ENCODE measurements at places on chromosomes 12 and 14. TPM values are rescaled to one million over a fixed set of nuclear protein-coding genes. Genes with fewer than 3 reads are reported as not detected.

GRCh38 chr12:50788561-50788960, 24.7 kb downstream of the ATF1 start:
- DNase-seq, result no peak

The FAM90A1 gene
- total RNA-seq, result not detected

GRCh38 chr14:60632257-60632656, 17.0 kb downstream of the SIX1 start:
- no peak for DNase-seq

GRCh38 chr12:96879301-96879700, 27.8 kb upstream of the NEDD1 start:
- DNase-seq, result no peak

- DNase-seq, result no peak
Observed at GRCh38 chr12:40662366-40662765, 29.9 kb upstream of the CNTN1 start.

GRCh38 chr12:77682488-77682887, 148.2 kb upstream of the NAV3 start:
- no peak for DNase-seq

The KRT2 gene
- total RNA-seq, result not detected

The CPNE6 gene
- total RNA-seq, result not detected

- DNase-seq, result no peak
Observed at GRCh38 chr12:84113666-84114065, 798.9 kb downstream of the SLC6A15 start.

DNA sequence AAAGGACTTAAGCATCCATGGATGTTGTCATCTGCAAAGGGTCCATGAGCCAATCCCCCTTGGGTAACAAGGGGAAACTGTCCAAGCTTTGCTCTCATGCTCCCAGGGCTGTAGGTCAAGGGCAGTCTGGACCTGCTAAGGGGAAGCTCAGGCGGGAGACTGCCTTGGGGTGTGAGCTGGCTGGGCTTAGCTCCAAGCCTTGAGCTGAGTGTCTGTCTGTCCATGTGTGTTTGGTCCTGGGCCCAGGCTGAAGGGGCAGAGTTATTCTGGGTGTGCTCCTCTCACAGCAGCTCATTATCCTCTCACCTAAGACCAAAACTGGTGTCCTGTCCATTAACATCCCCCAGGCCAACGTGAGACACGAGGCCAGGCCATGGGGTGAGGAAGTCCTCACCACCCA, 274.8 kb downstream of the SLC15A4 start:
- DNase-seq, result no peak

The ABCD2 gene
- total RNA-seq, result not detected

DNA sequence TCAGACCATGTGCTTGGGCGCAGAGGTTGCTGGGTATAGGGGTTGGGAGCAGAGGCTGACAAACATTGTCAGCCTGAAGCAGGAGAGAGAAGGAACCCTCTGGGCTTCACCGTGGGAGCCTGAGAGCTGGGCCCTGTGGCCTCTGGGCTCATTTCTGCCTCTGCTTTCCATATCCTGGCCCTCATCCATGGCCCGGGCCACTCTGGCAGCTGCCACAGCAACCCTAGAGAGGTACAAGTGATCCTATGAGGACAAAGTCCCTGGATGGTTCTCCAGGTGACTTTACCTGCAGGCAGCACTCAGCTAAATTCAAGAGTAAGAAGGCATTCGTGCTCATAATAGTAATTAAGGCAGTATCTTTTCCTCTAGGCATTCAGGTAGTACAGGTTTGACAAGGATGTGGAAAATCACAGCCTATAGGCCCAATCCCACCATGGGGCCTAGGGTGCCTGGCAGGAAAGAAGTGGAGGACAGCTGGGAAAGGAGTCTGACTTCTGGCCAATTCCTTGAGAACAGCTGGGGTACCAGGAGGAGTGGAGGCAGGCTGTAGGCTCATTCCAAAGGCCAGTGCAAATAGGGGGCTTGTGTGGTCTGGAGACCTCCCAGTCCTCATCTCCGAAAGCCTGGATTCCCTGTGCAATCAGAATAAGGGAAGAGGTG, 3.6 kb upstream of the TTC7B start:
- no peak for DNase-seq

- DNase-seq, result no peak
Observed at GRCh38 chr12:66717036-66717673, 38.3 kb upstream of the GRIP1 start.

The TAS2R9 gene
- not detected for total RNA-seq

GRCh38 chr12:100741084-100741711, 53.4 kb upstream of the ANO4 start:
- DNase-seq, result peak; percentile 39

DNA sequence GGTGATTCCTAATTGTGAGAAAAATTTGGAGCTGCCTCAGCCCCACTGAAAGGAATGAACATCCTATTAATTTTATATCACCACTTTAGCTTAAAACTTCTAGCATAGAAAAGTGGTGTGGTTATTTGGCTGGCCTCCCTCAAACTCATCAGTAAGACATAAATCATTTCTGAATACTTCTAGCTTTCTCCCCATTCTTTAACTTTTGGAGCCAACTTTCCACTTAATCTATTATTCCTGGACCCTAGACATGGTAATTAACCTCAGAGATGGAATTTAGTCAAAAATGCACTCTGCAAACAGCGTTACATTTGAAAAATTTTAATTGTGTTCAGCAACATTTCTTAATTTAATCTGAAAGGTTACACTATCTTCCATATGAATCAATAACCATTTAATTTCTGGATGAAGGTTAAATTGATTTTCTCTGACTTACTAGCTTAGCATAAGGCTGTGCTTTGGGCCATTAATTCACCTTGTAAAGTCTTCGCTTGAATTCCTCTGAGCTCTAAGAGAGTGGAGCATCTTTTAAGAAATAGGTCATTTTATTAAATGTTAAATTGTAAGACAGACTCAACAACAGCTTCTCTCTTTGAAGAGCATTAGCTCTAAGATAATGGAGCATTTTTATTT, 753.6 kb upstream of the STXBP6 start:
- DNase-seq, result no peak

DNA sequence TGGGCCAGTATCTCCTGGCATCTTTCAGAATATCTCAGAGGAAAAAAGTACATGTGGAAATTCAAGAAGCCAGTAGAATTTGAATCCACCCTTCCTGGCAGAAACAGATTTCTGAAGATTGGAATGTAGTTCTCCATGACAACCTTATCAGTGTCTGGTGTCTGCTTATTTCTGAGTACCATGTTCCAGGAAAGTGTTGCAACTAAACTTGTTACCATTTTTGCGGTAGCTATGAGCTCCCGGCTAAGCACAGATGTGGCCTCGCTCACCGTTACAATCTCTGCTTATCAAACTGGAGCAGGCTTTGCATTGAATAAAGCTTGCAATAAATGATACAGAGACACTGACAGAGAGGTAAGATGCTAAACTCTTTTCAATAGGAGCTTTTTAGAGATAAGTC, 13.0 kb upstream of the ITPR2 start:
- DNase-seq, result no peak

The NDRG2 gene
- 16.0 TPM for total RNA-seq

The ZNF384 gene
- total RNA-seq, result 42.5 TPM

- DNase-seq, result peak; percentile 42
Observed at GRCh38 chr14:92737206-92737605, 11.2 kb downstream of the LGMN start.

DNA sequence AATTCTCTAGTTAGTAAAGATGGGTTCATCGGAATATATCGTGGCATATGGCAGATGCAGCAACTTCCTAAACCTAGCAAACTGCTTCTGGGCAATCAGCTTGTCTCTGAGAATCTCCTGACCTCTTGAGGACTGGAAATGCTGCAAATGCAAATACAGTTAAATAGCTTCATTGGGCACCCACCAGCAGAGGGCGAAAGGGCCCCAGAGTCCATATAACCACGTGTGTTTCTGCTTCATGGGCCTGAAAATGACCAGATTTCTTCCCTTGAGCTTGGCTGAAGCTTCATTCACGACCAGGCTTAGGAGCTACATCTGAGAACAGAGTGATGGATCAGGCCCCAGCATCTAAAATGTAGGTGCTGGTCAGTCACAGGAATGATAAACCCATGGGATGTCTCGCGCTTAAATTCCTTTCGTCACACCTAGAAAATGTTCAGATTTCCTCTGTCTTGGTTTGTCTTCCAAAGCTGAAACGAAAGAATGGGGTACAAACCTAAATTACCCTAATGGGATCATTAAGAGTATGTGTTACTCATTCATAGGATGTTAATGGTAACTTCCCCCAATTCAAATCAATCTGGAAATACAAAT, 1482.5 kb upstream of the TMEM132C start:
- peak; percentile 86 for DNase-seq

The CCDC177 gene
- not detected for total RNA-seq

DNA sequence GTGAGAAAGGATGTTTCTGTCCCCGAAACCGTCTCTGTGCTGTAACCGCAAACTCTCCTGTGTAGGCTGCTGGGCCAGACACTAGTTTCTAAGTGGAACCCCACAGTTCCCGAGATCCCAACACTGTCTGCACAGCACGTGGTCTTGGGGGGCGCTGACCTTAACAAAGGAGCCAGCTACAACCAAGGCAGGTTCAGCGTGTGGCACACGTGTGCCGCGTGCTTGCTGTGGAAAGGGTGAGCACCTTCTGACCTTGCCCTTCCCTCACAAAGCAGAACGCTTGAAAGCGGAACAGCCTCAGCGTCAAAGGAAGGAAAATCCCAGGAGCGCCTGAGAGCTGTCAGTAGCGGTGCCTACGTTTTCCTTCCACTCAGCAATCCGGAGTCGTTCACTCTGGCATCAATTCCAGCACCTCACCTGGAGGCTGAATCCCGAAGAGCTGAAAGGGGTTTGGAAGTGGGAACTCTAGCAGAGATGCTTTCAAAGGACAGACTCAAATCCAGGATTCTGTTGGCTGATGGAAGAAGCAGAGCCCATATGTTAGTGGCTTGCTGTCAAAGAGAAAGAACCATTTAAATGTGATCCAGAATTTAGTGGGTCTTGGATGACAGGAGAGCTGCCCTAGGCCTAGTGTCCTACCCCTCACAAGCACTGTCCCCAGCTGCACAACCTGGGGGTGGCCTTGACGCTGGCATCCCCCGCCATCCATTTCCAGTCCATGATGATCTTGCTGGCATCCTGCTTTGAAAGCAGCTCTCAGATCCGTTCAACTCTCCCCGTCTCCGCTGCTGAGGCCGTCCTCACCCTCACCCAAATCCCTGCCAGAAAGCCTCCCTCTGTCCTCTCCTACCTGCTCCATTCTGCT, 27.1 kb downstream of the CCDC92 start:
- DNase-seq, result no peak

DNA sequence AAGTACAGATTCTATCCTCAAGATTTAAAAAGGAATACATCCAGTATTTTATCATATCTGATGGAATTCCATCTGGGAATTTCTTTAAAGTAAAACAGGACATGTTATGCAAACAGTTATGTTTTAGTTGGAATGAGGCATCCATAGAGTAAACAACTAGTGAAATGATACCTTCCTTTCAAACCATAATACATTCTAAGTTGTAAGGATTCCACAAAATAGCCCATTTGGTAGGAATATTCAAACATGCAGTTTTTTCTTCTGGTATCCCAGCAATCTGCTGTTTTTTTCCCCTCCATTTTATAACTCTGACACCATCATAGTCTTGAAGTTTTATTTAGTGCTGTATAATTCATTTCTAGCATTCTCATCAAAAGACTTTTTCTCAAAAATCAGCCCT, 149.6 kb downstream of the ADAMTS20 start:
- DNase-seq, result no peak

GRCh38 chr14:74478996-74479635, 14.0 kb downstream of the NPC2 start:
- peak; percentile 54 for DNase-seq

The PTPRQ gene
- not detected for total RNA-seq

DNA sequence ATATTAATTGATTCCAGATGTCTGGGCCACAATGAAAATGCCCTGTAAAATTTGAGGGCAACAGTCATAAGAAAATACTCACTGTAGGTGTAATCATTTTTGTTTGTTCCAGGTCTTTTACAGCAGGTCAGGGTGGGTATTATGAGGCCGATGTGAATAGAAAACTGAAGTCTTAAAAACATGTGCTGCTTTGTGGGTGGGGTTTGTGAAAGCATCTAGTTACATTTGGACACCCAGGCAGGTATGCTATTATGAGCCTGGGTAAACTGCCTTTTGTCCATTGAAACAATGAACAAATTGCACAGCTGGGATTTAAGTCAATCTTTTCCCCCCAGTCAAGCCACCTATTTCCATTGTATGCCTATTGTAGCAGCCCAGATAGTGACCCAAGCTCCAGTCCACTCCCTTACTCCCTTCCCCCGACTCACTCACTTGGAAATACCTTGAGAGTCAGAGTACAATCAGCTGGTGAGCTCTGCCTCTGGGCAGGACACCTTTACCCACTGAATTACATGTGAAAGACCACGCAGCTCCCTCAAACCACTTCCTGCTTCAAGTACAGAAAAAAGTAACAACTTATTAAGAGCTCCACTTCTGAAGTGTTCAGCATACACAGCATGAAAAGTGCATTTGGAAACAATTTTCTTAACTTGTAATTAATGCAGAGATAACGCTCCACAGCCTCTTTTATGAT, 1.8 kb downstream of the IGF1 start:
- DNase-seq, result no peak

GRCh38 chr14:30443368-30444007, 115.5 kb upstream of the G2E3 start:
- peak; percentile 41 for DNase-seq

GRCh38 chr14:32319368-32320049, 9.6 kb upstream of the AKAP6 start:
- peak; percentile 65 for DNase-seq

- no peak for DNase-seq
Observed at GRCh38 chr14:35285168-35286002, 6.8 kb upstream of the PSMA6 start.

DNA sequence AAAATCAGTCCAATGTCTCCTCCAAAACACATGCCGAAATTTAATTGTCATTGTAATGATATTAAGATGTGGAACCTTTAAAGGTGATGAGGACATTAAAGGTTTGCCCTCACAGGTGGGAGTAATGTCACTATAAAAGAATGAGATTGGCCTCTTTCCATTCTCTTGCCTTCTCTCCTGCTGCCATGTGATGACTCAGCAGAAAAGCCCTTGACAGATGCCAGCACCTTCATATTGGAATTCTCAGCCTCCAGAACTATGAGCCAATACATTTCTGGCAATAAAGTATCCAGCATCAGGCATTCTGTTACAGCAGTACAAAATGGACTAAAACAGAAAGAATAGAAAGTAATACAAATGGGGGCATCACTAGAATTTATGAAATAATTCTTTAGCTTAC, 609.7 kb downstream of the SLC16A7 start:
- no peak for DNase-seq
